ENCODE measurements at places on chromosomes 7 and 10.

- no peak for DNase-seq
Measured at GRCh38 chr10:123257904-123258456, 103.8 kb downstream of the BUB3 start.

GRCh38 chr7:44272456-44272855 lies 52.9 kb downstream of the CAMK2B start:
- DNase-seq: no peak

GRCh38 chr7:96287559-96287958 lies 34.3 kb downstream of the SLC25A13 start:
- no peak for DNase-seq

DNA sequence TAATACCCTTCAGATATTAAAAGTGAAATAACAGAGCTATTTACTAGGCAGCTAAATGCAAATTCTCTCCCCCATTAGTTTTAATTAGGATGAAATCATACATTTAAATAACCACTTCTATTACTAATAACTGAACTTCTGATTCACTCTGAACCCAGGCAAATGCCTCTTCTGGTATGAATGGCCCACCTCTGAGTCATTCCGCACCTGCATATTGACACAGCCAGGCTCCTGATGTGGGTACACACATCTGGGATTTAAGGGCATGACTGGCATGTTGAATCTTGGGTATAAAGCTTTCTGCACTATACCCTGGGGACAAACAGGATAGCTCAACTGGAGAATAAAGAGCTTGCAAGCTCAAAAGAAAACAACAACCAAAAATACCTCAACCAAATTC lies 140.9 kb downstream of the AUTS2 start:
- DNase-seq: no peak

GRCh38 chr7:33039257-33039902 lies 23.2 kb downstream of the NT5C3A start:
- DNase-seq: no peak

DNA sequence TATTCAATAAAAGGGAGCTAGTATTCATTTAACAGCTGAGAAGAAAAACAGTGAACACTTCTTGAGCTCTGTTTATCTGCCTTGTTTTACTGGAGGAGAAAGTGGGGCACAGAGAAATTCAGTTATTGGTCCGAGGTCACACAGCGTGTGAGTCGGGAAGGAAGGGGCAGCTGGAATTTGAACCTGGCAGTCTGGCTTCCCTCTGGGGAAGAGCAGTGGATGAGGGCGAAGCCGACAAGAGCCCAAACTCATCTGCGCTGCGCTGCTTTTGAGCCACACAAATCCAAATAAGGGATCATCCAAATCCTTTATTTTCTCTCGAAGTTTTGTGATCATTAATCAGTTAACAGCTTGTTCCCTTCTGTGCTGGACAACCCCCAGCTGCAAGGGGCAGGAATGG lies 23.7 kb upstream of the PFKFB3 start:
- DNase-seq: no peak

DNA sequence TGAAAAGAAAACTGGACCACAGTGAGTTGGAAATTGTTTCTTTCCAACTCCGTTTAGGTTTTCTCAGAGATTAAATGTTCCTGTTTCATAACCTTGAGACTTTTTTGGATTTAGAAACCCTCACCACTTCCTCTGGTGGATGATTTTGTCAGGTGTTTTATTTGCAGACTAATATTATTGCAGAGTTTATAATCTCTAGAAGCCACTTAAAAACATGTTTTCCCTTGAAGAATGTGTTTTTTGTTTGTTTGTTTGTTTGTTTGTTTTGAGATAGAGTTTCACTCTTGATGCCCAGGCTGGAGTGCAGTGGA lies 520 bp upstream of the MICU1 start:
- DNase-seq: no peak

GRCh38 chr7:148306759-148307158 lies 283.8 kb upstream of the C7orf33 start:
- DNase-seq: no peak

DNA sequence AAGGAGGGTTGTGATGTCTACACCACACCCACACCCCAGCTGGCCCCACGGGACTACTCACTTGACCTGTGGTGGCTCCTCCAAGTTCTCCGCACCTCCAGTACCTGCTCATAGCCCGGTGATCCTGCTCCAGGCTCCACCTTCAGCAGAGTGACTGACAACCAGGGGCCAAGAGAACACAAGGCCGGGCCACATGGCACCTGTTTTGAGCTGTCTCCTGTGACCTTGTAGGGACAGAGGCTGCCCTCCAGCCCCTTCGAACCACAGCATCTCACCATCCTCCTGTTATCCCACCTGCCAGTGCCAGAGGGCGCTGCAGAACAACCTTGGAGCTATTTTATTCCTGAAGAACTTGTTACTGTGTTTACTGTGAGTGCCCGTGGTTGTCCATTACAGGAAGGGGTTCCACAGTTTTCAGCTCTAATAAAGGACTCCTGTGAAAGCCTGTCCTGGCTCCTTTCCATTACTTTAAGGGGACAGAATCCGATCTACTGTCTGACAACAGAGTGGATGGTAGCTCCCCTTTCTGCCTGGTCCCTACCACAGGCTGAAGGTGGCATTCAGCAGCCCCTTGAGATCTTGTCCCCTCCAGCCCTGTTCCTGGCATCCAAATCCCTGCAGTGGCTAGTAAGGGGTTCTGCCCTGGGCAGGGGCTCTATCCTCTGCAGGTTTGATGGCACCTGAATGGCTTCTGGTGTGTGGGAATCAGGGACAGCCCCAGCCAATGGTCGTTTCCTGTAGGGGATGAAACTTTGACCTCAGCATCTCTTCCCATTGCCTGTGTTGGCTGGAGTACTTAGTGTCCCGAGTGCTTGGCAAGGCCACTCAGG lies 50.8 kb downstream of the C10orf120 start:
- no peak for DNase-seq

DNA sequence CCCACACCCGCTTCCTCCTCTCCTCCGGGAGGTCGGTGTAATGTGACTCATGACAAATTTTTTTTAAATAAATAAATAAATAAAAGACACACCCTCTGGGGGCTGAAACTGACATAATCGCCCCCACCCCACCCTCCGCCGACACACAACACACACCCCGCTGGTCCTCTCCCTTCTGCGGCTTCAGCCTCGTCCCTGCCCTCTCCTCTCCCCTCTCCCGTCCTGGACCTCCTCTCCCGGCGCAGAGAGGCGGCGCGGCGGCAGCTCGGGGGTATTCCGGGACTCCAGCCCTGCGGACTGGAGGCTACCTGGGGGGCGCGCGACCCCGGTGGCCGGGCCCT lies 686 bp downstream of the ABI1 start:
- DNase-seq: peak; percentile 60

GRCh38 chr7:15508258-15508657 lies 53.6 kb downstream of the AGMO start:
- DNase-seq: no peak

- DNase-seq: no peak
Measured at GRCh38 chr7:153939654-153940053, 112.5 kb upstream of the DPP6 start.

GRCh38 chr10:47190301-47190700 lies 109.7 kb upstream of the GDF10 start:
- no peak for DNase-seq

DNA sequence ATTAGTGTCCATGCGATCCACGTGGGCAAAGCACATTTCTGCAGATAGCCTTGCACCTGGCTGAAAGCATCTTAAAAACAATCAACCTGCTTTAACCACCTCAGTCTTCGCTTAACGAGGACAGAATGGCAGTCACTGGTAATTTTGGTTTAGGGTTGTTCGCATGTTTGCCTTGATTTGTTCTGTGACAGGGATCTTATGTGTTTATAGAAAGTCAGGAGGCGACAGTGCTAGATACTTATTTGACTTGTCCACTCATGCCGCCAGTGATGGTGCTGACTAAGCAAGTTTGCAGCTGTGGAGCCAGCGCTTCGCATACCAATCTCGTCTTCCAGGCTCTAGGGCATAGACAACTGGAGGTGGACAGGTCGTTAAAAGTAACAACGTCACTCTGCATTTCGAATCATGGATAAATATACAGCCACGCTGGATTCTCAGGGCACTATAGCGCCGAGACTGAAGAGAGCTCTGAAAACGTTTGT lies 1.2 kb upstream of the TMEM243 start:
- no peak for DNase-seq

- no peak for DNase-seq
Measured at GRCh38 chr10:98364432-98365102, 50.4 kb downstream of the PYROXD2 start.

- DNase-seq: no peak
Measured at GRCh38 chr10:2813286-2813685, 254.1 kb upstream of the PFKP start.

Data from NK-92 treated with Interleukin-12 subunit alpha and Interleukin-12 subunit beta, amount 100 ng/mL, for 24 hours (cell line).